ENCODE measurements at places on chromosomes 3 and 15.
A peak's percentile ranks its signal among the peaks of the same experiment; 100 is the strongest.

- no peak for DNase-seq
Measured at GRCh38 chr3:66390013-66390412, 110.8 kb downstream of the LRIG1 start.

- no peak for DNase-seq
Measured at GRCh38 chr3:9468460-9468859, 71.0 kb downstream of the SETD5 start.

- no peak for DNase-seq
Measured at GRCh38 chr3:25447285-25447684, 19.2 kb downstream of the RARB start.

- DNase-seq: no peak
Measured at GRCh38 chr3:136239094-136239493, 11.0 kb upstream of the PCCB start.

- DNase-seq: peak; percentile 59
Measured at GRCh38 chr15:31489801-31490646, 163.4 kb downstream of the KLF13 start.
